T-helper 1 cell treated with Interleukin-12 subunit alpha and Interleukin-12 subunit beta and Interleukin-4 antibody, amounts not matched to agents 30 ng/mL and 1 ng/mL, for 36 hours (primary cell): ENCODE measurements at places on chromosomes 1 and 21. TPM values are rescaled to one million over a fixed set of nuclear protein-coding genes. Genes with fewer than 3 reads are reported as not detected.

The AIM2 gene
- total RNA-seq, result 11.6 and 13.8 TPM in 2 replicates

The PLPPR4 gene
- not detected in 2 replicates for total RNA-seq

The FAM163A gene
- total RNA-seq, result not detected in 2 replicates

The KRTAP11-1 gene
- total RNA-seq, result not detected in 2 replicates

The XKR8 gene
- total RNA-seq, result 9.9 and 10.2 TPM in 2 replicates

The MATN1 gene
- total RNA-seq, result 0.17 TPM in 1 of 2 replicates, not detected in the other

The OLFML3 gene
- 0.27 TPM in 2 replicates for total RNA-seq

The CFHR2 gene
- total RNA-seq, result not detected in 2 replicates
